ENCODE measurements at places on chromosomes 6 and 20. TPM values are rescaled to one million over a fixed set of nuclear protein-coding genes. Genes with fewer than 3 reads are reported as not detected.

Gene GMPR
- total RNA-seq, result 4.0 TPM

Gene BMP7
- 22.2 TPM for total RNA-seq

Gene ALDH8A1
- total RNA-seq, result 1.3 TPM

Gene CPXM1
- total RNA-seq, result 160 TPM

Gene PRR18
- total RNA-seq, result 0.31 TPM

- peaks cover 16% of the 10 kb centered on the region for H3K4me1 ChIP-seq
- no peak for DNase-seq
- no peak overlapping the region for H3K27ac ChIP-seq
Measured at GRCh38 chr6:161463071-161463470, 189.2 kb upstream of the AGPAT4 start.

DNA sequence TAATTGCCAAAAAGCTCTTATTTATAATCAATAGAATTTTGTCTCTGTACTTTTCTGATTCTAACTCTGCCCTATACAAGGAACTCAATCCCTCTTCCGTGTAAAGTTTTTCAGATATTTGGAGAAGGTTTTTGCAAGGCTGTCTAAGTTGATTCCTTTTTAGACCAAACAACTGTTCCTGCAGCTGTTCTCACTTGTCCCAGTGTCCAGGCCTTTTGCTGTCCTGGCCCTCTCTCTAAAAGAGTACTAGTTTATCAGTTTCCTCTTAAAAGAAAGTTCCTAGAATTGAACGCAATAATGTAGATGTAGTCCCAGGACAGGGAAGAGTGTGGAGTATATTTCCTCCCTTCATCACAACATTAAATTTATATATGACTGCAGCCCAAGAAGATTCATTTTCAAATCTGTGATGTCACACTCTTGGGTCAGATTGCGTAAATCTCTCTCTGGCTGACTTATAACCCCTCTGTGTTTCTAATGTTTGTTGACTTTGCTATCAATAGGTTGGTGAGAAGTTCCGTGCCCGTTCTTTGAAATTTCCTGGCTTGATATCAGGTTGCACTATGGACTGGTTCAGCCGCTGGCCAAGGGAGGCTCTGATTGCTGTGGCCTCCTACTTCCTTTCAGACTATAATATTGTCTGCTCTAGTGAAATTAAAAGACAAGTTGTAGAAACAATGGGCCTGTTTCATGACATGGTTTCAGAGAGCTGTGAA lies 139.4 kb upstream of the GLP1R start:
- no peaks in the 10 kb centered on the region for H3K36me3 ChIP-seq
- no peak for DNase-seq
- H3K4me3 ChIP-seq, result no peak overlapping the region
- H3K4me1 ChIP-seq, result no peaks in the 10 kb centered on the region
- H3K27me3 ChIP-seq, result peaks cover 3% of the 10 kb centered on the region

DNA sequence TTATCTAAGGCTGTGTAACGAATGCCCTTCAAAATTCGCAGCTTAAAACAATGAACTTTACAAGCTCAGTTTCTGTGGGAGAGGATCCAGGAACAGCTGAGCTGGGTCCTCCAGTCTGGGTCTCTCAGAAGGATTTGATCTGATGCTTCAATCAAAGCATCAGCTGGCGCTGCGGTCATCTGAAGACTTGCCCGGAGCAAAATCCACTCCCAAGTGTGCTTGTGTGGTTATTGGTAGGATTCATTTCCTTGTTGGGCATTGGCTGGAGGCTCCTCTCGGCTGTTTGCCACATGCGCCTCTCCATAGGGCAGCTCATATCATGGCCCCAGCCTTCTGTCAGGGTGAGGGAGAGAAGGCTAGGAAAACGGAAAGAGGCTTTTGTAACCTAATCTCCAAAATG lies 269.3 kb upstream of the CHD6 start:
- H3K36me3 ChIP-seq, result no peaks in the 10 kb centered on the region
- no peak for DNase-seq
- H3K27me3 ChIP-seq, result peaks cover 19% of the 10 kb centered on the region
- H3K4me1 ChIP-seq, result no peaks in the 10 kb centered on the region
- no peak overlapping the region for H3K4me3 ChIP-seq

DNA sequence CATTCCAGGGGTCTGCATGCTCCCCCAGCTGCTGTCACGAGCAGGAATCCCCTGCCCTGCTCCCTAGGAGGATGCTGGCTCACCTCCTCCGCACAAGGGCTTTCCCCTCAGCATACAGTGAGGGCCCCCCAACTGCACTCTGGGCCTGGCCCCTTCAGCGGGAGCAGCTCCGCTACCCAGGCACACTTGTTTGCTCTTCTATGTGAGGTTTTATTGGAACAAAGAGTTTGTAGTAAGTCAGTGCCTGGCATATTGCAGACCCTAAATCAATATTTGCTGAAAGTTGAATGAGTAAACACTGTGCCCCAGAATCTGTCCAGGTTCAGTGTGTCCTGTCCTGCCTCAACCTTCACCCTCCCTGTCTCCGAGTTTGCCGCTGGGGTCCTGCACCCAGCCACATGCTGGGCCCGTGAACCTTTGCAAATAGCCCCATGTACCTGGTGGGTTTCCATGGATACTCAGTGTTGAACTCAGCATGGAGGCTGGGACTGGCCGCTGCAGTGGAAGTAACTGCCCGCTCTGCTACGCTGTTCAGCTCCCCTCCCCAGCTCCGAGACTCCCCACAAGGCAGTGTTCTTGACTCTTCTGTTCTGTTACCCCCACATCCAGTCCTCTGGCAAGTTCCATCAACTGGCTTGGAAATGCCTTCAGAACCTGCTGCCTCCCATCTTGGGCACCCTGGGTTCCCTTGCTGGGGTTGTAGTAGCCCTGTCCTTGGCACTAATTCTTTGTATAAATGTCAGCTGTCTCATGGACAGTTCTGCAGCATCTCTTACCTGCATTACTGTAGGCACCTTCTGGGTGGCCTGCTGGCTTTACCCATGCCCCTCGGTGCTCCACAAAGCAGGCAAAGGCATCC lies 15.7 kb downstream of the SLC22A1 start:
- H3K4me1 ChIP-seq, result peaks cover 31% of the 10 kb centered on the region
- H3K36me3 ChIP-seq, result peaks cover 5% of the 10 kb centered on the region
- DNase-seq, result no peak
- H3K27ac ChIP-seq, result no peak overlapping the region

DNA sequence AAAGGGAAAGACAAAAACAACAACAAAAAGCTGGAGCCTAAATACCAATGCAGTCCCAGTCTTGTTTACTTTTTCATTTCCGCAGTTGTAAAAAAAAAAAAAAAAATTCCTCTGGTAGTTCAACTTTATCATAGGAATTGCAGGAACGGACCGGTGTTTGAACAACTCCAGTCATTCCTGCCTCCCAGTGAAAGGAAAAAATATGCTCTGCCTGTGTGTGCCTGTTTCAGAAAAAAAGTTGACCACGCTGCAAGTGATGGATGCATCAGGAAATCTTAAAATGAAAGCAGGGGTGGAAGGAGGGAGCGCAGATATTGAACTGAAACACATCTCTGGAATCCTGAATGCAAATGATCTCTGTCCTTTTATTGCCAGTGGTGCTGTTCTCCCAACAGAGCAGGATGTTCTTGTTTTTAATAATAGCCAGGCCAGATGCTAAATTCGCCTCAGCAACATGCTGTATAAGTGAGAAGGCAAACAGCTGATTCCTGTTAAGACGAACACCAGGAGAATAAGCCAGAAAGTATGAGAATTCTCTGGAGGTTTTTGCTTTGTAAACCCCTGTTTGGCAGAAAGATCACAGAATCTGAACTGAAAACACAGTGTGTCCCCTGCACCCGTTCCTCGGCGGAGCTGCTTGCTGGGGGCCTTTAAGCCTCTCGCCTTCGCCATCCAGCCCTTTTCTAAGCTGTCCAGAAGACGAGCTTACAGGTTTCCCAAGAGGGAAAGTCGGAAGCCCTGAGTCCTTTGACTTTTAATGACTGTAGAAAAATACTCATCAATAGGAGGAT lies 178.4 kb upstream of the SUPT3H start:
- peak overlapping the region; percentile 24 for H3K4me3 ChIP-seq
- no peaks in the 10 kb centered on the region for H3K36me3 ChIP-seq
- no peaks in the 10 kb centered on the region for H3K27me3 ChIP-seq

GRCh38 chr6:25138233-25138933 lies 140.8 kb upstream of the CARMIL1 start:
- no peaks in the 10 kb centered on the region for H3K36me3 ChIP-seq
- peak overlapping the region; percentile 9 for H3K4me3 ChIP-seq
- H3K4me1 ChIP-seq, result peaks cover 12% of the 10 kb centered on the region
- DNase-seq, result no peak
- peak overlapping the region; percentile 2 for H3K27ac ChIP-seq

- no peak for DNase-seq
- peaks cover 14% of the 10 kb centered on the region for H3K4me1 ChIP-seq
- peaks cover 12% of the 10 kb centered on the region for H3K36me3 ChIP-seq
- H3K27me3 ChIP-seq, result no peaks in the 10 kb centered on the region
Measured at GRCh38 chr20:288956-289692, 1.4 kb downstream of the C20orf96 start.

- H3K36me3 ChIP-seq, result peaks cover 4% of the 10 kb centered on the region
- H3K4me3 ChIP-seq, result no peak overlapping the region
- H3K27me3 ChIP-seq, result no peaks in the 10 kb centered on the region
Measured at GRCh38 chr20:33814238-33814712, 3.1 kb downstream of the CHMP4B start.

DNA sequence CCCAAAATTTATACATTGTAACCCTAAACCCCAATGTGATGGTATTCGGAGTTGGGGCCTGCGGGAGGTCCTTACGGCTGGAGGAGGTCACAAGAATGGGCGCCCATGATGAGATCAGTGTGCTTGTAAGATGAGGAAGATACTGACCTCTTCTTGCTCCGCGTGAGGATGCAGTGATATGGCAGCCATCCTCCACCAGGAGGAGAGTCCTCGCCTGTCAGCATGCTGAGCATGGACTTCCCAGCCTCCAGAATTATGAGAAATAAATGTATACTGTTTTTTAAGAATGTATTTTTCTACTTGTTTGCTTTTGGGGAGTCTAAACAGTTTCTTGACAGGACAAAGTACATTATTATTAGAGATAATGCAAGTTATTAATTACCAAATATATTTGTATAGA lies 8.7 kb upstream of the SYNDIG1 start:
- no peak for DNase-seq
- H3K36me3 ChIP-seq, result no peaks in the 10 kb centered on the region
- H3K27ac ChIP-seq, result no peak overlapping the region
- peaks cover 70% of the 10 kb centered on the region for H3K27me3 ChIP-seq
- no peaks in the 10 kb centered on the region for H3K4me1 ChIP-seq

- H3K36me3 ChIP-seq, result no peaks in the 10 kb centered on the region
- H3K4me1 ChIP-seq, result peaks cover 9% of the 10 kb centered on the region
- H3K27ac ChIP-seq, result no peak overlapping the region
- no peak overlapping the region for H3K4me3 ChIP-seq
- H3K27me3 ChIP-seq, result no peaks in the 10 kb centered on the region
Measured at GRCh38 chr20:16111172-16111832, 461.9 kb downstream of the KIF16B start.

GRCh38 chr6:105509506-105510331 lies 106.8 kb upstream of the PREP start:
- H3K4me3 ChIP-seq, result no peak overlapping the region
- no peak overlapping the region for H3K27ac ChIP-seq
- peaks cover 13% of the 10 kb centered on the region for H3K4me1 ChIP-seq
- peaks cover 46% of the 10 kb centered on the region for H3K27me3 ChIP-seq
- DNase-seq, result no peak

GRCh38 chr6:26561533-26562466 lies 23.6 kb downstream of the HMGN4 start:
- no peaks in the 10 kb centered on the region for H3K27me3 ChIP-seq
- no peaks in the 10 kb centered on the region for H3K36me3 ChIP-seq
- no peak overlapping the region for H3K27ac ChIP-seq
- H3K4me1 ChIP-seq, result no peaks in the 10 kb centered on the region
- H3K4me3 ChIP-seq, result no peak overlapping the region
- no peak for DNase-seq

- H3K36me3 ChIP-seq, result no peaks in the 10 kb centered on the region
- H3K27ac ChIP-seq, result no peak overlapping the region
- no peak overlapping the region for H3K4me3 ChIP-seq
- H3K4me1 ChIP-seq, result no peaks in the 10 kb centered on the region
Measured at GRCh38 chr6:7649037-7649810, 59.2 kb downstream of the SNRNP48 start.

- H3K27me3 ChIP-seq, result no peaks in the 10 kb centered on the region
- H3K4me3 ChIP-seq, result peak overlapping the region; percentile 48
- H3K27ac ChIP-seq, result no peak overlapping the region
- H3K36me3 ChIP-seq, result peaks cover 16% of the 10 kb centered on the region
- H3K4me1 ChIP-seq, result peaks cover 28% of the 10 kb centered on the region
Measured at GRCh38 chr20:37346236-37346534, 245 bp downstream of the SRC start.

DNA sequence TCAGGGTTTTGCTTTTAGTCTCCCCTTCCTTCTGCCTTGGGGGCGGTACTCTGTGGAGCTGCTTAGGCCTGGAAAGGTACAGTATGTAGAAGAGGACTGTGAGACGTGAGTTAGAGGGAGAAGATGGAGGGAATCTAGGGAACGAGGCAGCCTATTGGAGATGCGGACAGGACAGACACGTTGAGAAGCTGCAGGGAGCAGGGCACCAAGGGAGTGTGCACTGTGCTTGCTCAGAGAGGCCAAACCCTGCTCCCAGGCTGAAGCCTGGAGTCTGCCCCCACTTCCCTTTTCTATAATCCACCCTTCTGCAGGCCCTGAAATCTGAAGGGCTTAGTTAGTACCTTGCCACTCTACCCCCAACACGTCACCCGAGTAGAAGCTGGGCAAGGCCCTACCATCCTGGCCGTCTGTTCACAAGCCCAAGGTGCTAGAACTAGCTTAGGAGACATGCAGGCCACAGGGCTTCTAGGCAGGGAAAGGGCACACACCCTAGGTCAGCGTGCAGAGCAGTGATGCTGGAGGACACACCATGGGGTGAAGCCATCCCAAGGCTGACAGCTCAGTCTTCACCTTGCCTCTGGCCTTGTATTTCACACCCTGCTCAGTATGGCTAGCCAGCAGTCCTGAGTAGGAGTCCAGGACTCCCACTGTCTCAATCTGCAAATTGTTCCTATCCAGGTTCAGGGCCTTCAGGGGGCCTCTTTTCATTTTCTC lies 6.9 kb downstream of the TP53INP2 start:
- H3K4me3 ChIP-seq, result peak overlapping the region; percentile 63
- H3K4me1 ChIP-seq, result peaks cover 18% of the 10 kb centered on the region
- H3K36me3 ChIP-seq, result peaks cover 13% of the 10 kb centered on the region
- DNase-seq, result no peak

GRCh38 chr6:167302796-167303195 lies 11.7 kb downstream of the UNC93A start:
- H3K4me3 ChIP-seq, result no peak overlapping the region
- H3K27me3 ChIP-seq, result peaks cover 8% of the 10 kb centered on the region
- H3K27ac ChIP-seq, result no peak overlapping the region
- no peak for DNase-seq

Measured in mesothelial cell of epicardium (in vitro differentiated cells).